ENCODE measurements at places on chromosomes 2 and 18. TPM values are rescaled to one million over a fixed set of nuclear protein-coding genes. Genes with fewer than 3 reads are reported as not detected.

DYNAP gene
- not detected for total RNA-seq

TMEM247 gene
- total RNA-seq, result not detected

COL4A3 gene
- 2.9 TPM for total RNA-seq

RESP18 gene
- total RNA-seq, result not detected

GPR155 gene
- 7.2 TPM for total RNA-seq

GRCh38 chr18:37672001-37672400, 106.4 kb upstream of the CELF4 start:
- no peaks in the 10 kb centered on the region for H3K27me3 ChIP-seq
- no peak overlapping the region for H3K27ac ChIP-seq
- H3K4me1 ChIP-seq, result no peaks in the 10 kb centered on the region
- no peak for DNase-seq
- H3K4me3 ChIP-seq, result no peak overlapping the region

- no peaks in the 10 kb centered on the region for H3K36me3 ChIP-seq
- H3K27ac ChIP-seq, result no peak overlapping the region
- no peaks in the 10 kb centered on the region for H3K27me3 ChIP-seq
- H3K4me1 ChIP-seq, result no peaks in the 10 kb centered on the region
Measured at GRCh38 chr2:61647044-61647443, 108.9 kb upstream of the XPO1 start.

DNA sequence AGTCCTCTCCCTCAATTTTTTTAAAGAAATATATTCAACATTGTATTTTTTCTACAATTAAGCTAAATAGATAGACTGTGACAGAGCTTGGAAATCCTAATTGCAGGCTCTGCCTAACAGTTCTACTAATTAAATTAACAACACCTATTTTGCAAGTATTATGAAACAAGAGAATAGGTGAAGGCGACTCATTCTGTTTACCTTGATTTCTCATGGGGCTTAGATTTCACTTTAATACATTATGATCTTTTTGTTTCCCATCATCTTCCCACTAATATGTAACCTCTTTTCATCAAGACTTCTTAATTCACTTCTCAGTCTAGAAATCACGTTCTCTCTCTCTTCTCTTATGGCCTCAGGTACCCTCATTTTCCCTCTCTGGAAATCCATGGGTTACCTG, 42.7 kb upstream of the TANK start:
- no peaks in the 10 kb centered on the region for H3K36me3 ChIP-seq
- no peak overlapping the region for H3K27ac ChIP-seq
- no peaks in the 10 kb centered on the region for H3K27me3 ChIP-seq
- DNase-seq, result no peak
- H3K4me1 ChIP-seq, result peaks cover 2% of the 10 kb centered on the region

DNA sequence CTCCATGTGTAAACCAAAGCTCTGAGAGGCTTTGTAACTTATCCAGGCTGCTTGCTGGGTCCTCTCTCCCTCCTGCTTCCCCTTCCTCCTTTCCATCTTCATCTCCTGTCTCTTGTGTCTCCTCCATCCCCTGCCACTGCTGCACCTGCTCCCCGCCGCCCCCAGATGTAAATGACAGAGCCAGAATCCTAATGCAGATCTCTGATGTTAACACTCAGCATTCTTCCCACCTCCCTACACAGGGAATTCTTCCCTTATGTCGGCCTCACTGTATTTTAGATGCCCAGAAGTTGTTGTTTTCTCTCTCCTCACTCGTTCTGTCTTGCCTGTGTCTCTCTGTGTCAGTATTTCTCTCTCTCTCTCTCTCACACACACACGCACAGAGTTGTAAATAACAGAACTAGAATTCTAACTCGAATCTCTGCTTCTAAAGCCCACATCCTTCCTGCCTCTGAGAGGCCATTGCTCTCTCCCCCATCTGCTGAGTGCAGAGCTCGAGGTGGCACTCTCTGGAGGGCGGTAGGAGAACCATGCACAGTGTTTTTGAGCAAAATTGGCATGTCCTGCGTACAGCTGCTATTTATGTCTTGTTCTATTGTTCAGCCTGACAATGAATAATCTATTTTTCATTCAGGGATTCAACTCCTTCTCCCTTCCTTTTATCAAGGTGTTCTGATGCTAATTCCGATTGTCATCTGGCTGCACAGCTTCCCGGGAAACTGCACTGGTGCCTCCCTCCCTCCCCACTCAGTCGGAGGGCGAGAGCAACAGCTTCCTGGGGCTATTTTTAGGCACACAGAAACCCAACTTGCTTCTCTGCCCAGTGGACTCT, 219.9 kb downstream of the SH3RF3 start:
- H3K36me3 ChIP-seq, result no peaks in the 10 kb centered on the region
- H3K27me3 ChIP-seq, result no peaks in the 10 kb centered on the region
- no peaks in the 10 kb centered on the region for H3K4me1 ChIP-seq
- no peak overlapping the region for H3K27ac ChIP-seq
- no peak for DNase-seq

- H3K27me3 ChIP-seq, result no peaks in the 10 kb centered on the region
- no peaks in the 10 kb centered on the region for H3K36me3 ChIP-seq
- H3K27ac ChIP-seq, result no peak overlapping the region
- peaks cover 8% of the 10 kb centered on the region for H3K4me1 ChIP-seq
Measured at GRCh38 chr2:74524955-74525716, 895 bp downstream of the DQX1 start.

GRCh38 chr18:21342372-21342771, 100.3 kb downstream of the GREB1L start:
- no peak for DNase-seq
- no peak overlapping the region for H3K4me3 ChIP-seq
- no peaks in the 10 kb centered on the region for H3K27me3 ChIP-seq
- H3K4me1 ChIP-seq, result no peaks in the 10 kb centered on the region
- no peak overlapping the region for H3K27ac ChIP-seq

DNA sequence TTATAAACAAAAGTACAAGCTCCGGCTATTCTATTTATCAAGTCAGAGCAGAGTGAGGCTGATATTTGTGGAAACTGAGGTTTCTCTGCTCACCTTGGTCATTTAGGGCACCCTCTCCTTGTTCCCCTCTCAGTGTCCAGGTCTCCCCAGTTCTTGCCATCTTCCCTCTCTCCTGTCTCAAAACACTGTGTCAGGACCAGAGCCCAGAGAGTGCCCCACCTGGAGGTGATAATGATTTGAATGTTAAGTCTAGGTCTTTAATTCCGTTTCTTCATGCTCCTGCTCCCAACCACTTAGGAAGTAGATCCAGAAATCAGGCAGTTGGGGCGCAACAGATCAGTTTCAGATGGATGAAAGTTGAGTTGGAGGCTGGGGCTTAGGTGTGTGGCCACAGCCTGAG, 9.2 kb upstream of the ADCY3 start:
- H3K4me1 ChIP-seq, result no peaks in the 10 kb centered on the region
- H3K27me3 ChIP-seq, result no peaks in the 10 kb centered on the region
- no peak for DNase-seq
- no peaks in the 10 kb centered on the region for H3K36me3 ChIP-seq
- H3K4me3 ChIP-seq, result no peak overlapping the region

DNA sequence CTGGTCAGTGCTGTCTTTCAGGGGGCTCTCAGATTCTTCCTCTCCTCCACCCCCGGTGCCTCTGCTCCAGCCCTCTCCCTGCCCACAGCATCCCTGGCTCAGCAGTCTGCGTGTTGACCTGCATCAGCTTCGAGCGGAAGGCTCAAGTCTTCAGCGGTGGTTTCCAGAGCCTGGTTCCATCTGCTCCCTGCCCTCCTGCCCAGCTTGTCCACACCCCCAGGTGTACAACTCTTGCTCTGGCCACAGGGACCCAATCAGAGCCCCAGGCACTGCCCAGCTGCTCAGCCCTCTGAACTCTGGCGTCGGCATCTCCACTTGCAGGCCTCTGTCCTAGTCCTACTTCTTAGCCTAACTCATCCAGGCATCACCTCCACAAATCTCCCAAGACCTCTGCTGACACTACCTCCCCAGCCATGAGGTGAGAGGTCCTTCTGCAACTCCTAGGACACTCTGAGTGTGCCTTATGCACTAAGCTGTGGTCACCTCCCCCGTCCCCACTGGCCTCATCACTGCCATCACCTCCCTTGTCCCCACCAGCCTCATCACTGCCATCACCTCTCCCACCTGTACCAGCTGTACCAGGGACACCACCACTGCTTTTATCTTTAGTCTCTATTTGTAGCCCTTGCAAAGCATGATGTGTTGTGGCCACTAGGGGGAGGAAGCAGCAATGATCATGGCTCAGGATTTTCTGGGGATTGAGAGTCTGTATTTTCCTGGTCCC, 60.9 kb downstream of the EDAR start:
- H3K4me1 ChIP-seq, result peaks cover 10% of the 10 kb centered on the region
- H3K27me3 ChIP-seq, result no peaks in the 10 kb centered on the region
- DNase-seq, result no peak
- no peak overlapping the region for H3K27ac ChIP-seq

DNA sequence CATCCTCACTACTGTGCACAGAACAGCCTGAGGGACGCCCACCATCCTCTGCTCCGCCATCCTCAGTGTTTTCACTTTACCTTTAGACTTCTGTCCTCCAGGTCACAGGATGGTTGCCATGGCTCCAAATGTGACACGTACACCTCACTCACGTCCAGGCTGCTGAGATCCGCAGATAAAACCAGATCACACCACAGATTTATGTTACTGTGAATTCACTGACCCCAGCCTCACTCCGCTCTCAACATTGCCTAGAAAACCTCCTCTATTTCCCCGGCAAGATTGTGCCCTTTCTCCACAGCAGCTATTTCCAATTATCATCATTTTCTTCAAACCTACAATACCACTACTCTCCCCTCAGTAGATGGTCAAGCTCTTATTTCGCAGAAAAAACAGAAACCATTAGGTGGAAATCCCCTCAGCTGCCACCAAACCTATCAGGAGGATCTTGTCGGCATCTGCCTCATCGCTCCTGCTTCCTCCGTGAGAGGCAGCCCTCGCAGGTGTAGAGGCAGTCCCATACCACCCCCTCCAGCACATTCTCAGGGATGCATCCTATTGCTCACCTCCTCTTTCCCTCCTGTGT, 49.8 kb upstream of the SLC1A4 start:
- no peaks in the 10 kb centered on the region for H3K4me1 ChIP-seq
- no peaks in the 10 kb centered on the region for H3K27me3 ChIP-seq
- no peak overlapping the region for H3K27ac ChIP-seq
- H3K36me3 ChIP-seq, result no peaks in the 10 kb centered on the region
- DNase-seq, result no peak

GRCh38 chr2:18265614-18266586, 294.6 kb downstream of the RDH14 start:
- H3K4me1 ChIP-seq, result no peaks in the 10 kb centered on the region
- H3K27ac ChIP-seq, result no peak overlapping the region
- H3K4me3 ChIP-seq, result no peak overlapping the region
- H3K36me3 ChIP-seq, result no peaks in the 10 kb centered on the region
- no peak for DNase-seq

- no peaks in the 10 kb centered on the region for H3K36me3 ChIP-seq
- no peak overlapping the region for H3K4me3 ChIP-seq
- no peak for DNase-seq
- H3K27me3 ChIP-seq, result no peaks in the 10 kb centered on the region
- H3K4me1 ChIP-seq, result no peaks in the 10 kb centered on the region
- no peak overlapping the region for H3K27ac ChIP-seq
Measured at GRCh38 chr2:19865151-19865550, 36.6 kb downstream of the TTC32 start.

Measured in breast epithelium (tissue), 4 donors.